Renal pelvis (tissue), 12 donors: ENCODE measurements at places on chromosomes 5 and 9.

GRCh38 chr5:67903121-67903520 is 312.4 kb upstream of the PIK3R1 start:
- no peak for DNase-seq

DNA sequence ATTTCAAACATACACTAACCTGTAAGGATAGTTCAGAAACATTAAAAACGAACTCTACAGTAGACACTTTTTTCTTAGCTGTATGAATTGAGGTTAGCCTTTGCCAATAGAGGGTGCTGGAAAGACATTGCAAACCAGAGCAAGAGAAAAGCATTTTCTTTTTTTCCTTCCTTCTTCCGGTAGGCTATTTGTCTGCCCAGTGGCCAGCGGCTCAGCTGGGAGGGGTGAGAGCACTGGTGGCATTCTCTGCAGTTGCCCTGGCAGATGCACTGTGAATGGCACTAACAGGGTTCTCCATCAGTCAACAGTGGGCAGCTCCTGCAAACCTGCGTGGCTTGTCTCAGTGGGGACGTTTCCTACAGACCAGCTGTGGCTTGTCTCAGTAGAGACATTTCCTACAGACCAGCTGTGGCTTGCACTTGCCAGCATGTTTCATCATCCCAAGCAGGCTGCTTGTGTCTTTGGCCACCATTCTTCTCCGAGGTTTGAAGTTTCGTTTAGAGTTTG is 984.5 kb upstream of the CDH18 start:
- DNase-seq, result peak; percentile 23

GRCh38 chr9:135039266-135039870 is 48.1 kb upstream of the OLFM1 start:
- no peak for DNase-seq

GRCh38 chr5:77366717-77367500 is 125.2 kb downstream of the WDR41 start:
- DNase-seq, result no peak

- peak; percentile 65 for DNase-seq
These were observed 242.6 kb downstream of the DENND1A start for GRCh38 chr9:123687246-123687751.

DNA sequence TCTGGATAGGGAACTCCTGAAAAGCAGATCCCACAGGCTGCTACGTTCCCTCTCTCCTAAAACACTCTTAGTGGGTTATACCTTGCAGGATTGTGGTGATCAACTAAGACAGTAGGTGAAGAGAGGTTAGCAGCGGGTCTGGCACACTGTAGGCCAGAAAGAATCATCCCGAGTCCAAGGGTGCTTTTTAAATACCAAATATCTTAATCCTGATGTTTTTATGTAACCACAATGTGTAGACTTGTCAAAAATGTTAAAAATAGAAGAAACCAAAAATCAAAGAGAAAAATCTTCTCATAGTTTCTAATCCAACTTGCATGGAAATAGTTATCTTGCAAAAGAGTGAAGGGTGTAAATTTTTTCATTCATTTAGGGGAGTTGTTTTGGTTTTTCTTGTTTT is 52.3 kb upstream of the IFNK start:
- DNase-seq, result no peak

DNA sequence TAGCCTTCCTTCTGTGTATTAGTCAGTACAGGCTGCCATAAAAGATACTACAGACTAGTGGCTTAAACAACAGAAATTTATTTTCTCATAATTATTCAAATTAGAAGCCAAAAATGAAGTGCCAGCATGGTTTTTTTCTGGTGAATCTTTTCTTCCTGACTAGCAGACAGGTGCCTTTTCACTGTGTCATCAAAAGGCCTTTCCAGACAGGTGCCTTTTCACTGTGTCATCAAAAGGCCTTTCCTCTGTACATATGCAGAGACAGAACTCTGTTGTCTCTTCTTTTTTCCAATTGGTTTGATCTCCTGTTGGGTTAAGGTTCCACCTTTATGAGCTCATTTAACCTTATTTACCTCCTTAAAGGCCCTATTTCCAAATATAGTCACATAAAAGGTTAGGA is 599.9 kb downstream of the ISL1 start:
- DNase-seq, result no peak
